ENCODE measurements at places on chromosomes 13 and 19.

GRCh38 chr19:54203151-54203611 lies 2.5 kb downstream of the RPS9 start:
- DNase-seq = no peak

DNA sequence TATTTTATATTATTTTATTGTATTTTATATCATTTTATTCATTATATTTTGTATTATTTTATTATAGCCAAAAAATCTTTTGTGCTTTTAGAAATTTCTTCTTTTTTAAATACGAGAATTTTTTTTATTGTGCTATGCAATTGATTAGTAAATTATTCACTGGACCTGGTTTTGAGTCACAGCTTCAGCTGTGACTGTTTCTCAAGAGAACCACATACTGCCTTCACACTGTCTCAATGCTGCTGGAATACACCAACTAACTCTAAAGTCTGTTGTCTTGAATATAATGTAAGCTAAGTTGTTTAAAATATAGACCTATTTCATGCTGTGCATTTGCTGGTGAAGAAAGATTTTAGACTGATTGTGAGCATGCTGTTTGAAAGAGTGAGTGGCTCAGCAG lies 423.6 kb downstream of the NDFIP2 start:
- no peak for DNase-seq

DNA sequence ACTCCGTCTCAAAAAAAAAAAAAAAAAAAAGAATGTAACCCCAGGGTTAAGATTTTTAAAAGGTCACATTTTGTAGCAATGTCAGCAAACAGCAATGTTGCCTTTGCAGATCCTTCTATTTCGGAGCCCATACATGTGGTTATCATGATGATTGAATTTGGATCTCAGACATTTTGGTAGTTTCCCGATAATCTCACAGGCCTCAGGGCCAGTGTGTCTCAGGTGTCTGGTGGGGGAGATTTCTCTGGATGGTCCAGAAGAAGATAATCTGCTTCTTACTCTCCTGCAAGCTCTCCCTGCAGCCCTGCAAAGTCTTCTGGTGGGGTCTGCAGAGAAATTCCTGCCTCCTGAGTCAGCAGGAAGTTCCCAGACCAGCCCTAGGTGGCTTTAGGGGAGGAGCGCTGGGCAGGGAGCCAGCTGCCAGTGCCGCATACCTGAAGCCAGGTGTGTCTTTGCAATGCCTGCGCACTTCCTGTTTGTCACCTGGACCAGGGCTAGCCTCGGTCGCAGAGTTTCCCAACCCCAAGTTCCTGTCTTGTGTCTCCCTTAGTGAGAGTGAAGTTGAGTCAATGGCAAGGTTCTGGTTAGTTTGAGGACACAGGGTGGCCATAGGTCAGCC lies 1.4 kb downstream of the SH2D3A start:
- DNase-seq = no peak

DNA sequence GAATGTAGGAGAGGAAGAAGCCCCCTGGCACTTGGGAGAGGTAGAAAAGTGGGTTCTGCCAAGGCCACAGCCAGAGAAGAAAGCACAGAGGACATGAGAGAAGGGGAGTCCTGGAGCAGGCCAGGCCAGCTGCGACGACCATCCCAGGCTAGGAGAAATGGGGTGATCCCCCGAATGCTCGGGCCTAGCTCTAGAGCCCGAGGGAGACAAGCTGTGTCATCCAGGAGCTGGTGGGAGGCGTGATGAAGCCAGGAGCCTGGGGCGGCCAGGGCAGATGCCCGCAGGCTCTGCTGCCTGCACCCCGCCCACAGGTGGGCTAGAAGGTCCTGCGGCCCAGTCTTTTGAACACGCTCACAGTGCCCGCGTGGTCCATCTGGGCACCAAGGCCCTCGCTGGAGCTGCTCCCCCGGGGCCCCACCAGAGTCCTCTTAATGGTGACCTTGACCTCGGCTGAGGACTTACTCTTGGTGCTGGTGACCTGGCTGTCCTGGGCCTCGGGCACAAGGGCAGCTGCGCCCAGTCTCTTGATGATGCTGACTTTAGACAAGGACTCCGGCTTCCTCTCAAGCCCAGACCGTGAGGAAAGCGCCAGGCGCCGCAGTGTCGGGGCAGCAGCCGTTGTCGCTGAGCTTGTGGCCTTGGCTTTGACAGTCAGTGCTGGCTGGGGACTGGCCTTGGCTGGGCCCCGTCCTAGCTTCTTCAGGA lies 26.5 kb downstream of the C19orf47 start:
- no peak for DNase-seq

DNA sequence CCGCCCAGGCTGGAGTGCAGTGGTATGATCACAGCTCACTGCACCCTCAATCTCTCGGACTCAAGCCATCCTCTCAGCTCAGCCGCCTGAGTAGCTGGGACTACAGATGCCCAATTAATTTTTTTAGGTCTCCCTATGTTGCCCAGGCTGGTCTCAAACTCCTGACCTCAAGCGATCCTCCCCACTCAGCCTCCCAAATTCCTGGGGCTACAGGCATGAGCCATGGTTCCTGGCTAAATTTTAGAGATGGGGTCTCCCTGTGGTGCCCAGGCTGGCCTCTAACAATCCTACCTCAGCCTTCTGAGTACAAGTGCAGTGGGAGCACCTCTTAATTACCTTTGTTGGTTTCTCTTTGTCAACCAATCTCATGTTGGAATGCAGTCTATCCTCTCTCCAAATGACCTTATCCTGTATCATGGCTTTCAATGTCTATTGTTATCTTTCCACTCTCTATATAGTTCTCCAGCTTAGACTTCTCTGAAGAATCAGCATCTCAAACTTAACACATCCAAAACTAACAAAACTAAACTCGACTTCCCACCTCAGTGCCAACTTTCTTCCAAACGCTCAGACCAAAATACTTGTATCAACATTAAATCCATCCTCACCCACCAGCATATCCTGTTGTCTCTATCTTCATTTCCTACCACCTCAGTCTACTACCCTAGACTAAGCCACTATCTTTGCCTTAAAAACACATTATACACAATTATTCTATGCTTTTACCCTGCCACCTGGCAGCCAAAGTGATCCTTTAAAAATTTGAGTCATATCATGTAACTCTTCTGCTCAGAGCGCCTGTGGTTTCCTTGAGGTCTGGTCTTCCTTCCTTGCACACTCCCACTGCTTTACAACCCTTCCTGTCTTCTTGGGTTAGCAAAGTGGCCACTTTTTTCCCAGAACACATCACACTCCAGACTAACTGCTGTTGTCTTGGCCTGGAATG lies 6.7 kb downstream of the TPT1 start:
- no peak for DNase-seq

GRCh38 chr19:20333508-20333907 lies 166.5 kb downstream of the ZNF486 start:
- no peak for DNase-seq

DNA sequence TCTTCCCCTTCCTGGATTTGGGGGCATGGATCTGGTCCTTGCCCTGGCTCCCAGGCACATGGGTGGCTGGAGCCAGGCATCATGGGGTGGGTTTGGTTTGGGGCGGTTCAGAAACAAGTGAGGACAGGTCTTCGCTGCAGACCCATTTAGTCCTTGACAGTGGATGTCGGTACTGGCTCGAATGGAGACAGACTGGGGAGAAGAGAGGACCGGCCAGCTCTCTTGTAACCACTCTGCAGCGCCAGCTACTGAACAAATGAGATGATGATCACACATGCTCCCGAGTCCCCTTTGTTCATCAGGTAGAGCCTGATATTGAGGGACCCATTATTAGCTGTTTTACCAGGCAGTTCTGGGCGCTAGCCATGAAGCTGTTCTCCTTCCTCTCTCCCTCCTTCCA lies 64.5 kb downstream of the CHST8 start:
- DNase-seq = no peak

All from germinal center (tissue), 1 donor.